ENCODE measurements at places on chromosomes 1 and 21.

GRCh38 chr21:42622284-42622683 is 31.1 kb upstream of the PDE9A start:
- no peak for DNase-seq

DNA sequence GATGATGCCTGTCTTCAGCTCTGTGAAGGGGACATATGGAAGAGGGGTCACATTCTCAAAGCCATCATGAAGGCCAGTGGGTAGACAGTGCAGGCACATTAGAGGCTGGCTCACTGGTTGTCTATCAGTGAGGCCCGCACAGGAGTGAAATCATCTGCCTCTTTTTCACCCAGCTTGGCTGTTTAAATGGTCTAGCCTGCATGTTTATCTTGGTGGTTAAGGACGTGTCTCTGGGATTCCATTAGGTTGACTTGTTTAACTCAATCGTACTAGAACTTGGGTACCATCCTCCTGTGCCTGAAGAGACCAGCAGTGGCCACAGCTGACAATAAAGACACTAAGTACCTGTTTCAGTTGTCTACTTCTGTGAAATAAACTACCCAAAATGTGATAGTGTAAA is 219.3 kb downstream of the PLPP3 start:
- DNase-seq = peak; percentile 10

GRCh38 chr1:117036018-117036461 is 24.1 kb upstream of the TTF2 start:
- no peak for DNase-seq

GRCh38 chr1:32413507-32414185 is 19.4 kb upstream of the BSDC1 start:
- DNase-seq = peak; percentile 55

DNA sequence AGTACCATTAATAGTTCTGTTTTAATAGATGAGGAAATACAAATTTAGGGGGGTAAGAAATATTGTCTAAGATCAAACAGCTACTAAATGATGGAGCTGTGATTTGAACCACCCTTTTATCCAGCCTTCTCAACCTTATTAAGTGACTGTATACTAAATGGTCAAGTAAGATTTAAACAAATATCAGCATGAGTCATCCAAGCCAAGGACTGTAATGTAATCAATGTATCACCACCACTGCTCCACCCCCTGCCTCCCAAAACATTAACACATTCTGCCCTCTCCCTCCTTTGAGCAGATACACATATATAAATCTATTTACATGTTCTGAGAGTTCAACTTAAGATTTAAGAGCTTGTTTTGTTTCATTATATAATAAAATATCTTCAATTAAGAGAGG is 58.9 kb downstream of the LRRC40 start:
- peak; percentile 39 for DNase-seq

DNA sequence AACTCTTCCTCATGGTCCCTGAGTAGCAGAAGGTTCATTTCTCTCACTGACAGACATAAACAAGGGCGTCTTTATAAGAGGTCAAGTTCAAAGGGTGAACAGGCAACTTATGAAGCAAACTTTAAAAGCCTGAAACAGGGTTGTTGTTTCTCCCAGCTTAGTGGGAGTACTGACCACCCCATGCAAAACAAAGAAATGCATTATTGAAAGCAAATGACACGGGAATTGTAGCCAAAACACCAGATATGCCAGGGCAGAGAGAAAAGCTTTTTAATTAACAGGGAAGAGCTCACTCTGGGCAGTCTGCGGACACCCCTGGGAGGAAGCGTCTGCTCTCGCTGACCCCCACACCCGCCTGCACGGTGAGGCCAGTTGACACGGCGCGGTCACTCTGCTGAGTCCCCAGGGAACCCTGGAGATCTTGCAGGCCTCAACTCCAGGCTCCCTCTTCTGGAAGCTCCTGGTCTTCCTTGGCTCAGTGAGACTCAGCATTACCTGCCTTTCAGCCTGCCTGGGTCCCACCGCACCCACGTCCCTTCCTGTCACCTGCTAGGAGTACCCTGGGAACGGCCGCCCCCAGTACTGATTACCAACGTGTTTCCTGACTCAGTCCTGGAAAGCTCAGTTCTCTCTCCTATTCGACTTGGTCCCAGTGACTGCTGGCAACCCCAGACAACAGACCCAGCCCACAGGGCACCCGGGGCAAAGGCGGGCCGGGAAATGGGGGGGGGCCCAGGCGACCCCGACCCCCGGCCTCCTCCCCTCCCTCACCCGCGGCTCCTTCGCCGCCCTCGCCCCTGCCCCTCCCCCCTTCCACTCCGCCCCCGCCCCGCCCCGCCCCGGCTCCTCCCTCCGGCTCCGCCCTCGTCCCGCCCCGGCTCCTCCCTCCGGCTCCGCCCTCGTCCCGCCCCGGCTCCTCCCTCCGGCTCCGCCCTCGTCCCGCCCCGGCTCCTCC is 972 bp downstream of the CFAP410 start:
- DNase-seq = peak; percentile 59

Measured in choroid plexus epithelial cell (primary cell).